ENCODE measurements at places on chromosomes 16 and 17. TPM values are rescaled to one million over a fixed set of nuclear protein-coding genes. Genes with fewer than 3 reads are reported as not detected.

Gene TSPAN10
- 4.0 TPM for total RNA-seq

Gene HASPIN
- total RNA-seq: 8.6 TPM

DNA sequence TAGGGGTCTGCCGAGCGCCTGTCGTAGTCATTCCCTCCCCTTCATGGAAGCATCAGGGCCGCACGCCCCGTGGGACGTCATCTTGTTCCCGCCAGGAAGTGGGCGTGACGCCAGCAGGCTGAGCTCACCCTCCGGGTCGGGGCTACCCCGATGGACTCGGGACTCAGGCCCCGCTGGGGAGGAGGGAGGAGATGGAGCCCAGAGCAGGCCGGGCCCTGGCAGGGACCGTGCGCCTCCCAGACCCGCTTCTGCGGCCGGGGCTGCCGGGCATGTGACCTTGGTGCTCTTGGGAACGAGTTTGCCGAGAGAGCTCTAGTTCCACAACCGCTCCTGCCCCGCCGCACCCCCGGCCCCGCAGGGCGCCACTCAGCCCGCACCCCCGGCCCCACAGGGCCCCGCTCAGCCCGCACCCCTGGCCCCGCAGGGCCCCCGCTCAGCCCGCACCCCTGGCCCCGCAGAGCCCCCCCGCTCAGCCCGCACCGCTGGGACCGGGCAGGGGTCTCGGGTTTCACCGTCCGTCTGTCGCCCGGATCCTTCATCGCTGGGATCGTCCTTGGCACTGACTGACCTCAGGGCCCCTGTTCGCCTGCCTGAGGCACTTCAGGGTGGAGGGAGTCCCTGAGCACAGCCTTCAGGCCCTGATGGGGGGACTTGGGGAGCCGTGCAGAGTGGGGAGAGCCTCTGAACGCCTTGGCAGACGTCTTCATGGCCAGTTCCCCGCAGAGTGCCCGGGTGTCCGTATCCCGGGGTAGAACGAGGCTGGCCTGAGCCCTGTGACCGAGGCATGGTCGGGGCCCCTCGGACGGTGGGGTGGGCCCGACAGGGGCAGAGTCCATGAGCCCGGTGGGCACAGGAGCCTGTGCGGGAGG is 5.8 kb downstream of the CACNA1H start:
- peaks cover 1% of the 10 kb centered on the region for H3K36me3 ChIP-seq
- peaks cover 13% of the 10 kb centered on the region for H3K4me1 ChIP-seq
- peaks cover 3% of the 10 kb centered on the region for H3K27me3 ChIP-seq
- no peak overlapping the region for H3K4me3 ChIP-seq
- H3K27ac ChIP-seq: no peak overlapping the region
- DNase-seq: no peak

DNA sequence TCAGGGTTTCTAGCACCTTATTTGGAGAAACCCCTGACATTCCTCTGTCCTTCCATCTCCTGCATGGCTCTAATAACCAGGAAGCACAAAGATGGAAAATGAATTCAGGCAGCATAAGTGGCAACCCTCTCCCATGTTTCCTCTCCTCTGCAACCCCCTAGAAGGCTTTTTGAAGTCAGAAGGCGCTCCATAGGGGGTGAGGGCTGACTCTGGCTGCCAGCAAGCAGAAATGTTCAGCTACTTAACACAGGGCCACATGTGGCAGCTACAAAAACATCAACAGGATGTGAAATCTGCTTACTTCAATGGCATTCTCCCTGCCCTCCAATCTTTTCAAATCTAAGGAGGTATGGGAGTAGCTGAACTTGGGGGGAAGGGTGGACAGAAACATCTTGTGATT is 55.2 kb upstream of the IRX5 start:
- H3K27me3 ChIP-seq: peaks cover 3% of the 10 kb centered on the region
- no peak overlapping the region for H3K4me3 ChIP-seq
- no peak overlapping the region for H3K27ac ChIP-seq

DNA sequence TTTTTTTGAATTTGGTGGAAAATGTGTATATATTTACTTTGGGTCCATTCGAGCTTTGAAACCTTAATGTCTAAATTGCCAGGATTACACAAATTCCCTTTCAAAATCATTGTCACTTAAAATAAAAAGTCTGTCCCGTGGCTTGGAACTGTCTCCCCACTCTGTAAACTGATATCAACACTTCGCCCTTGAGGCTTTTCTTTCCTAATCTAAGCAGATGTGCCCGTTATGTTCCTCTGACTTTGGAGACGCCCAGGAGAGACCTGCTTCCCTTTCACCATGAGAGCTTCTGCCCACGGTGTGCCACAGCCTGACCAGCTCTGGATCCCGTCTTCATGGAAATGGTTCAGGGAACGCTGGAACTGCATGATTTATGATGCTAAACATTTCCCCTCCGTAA is 151.3 kb downstream of the C16orf95 start:
- H3K36me3 ChIP-seq: no peaks in the 10 kb centered on the region
- no peak for DNase-seq
- no peak overlapping the region for H3K4me3 ChIP-seq
- peaks cover 18% of the 10 kb centered on the region for H3K27me3 ChIP-seq

Measured in progenitor cell of endocrine pancreas (in vitro differentiated cells).